Chondrocyte (in vitro differentiated cells): ENCODE measurements at places on chromosomes 6 and 20.

DNA sequence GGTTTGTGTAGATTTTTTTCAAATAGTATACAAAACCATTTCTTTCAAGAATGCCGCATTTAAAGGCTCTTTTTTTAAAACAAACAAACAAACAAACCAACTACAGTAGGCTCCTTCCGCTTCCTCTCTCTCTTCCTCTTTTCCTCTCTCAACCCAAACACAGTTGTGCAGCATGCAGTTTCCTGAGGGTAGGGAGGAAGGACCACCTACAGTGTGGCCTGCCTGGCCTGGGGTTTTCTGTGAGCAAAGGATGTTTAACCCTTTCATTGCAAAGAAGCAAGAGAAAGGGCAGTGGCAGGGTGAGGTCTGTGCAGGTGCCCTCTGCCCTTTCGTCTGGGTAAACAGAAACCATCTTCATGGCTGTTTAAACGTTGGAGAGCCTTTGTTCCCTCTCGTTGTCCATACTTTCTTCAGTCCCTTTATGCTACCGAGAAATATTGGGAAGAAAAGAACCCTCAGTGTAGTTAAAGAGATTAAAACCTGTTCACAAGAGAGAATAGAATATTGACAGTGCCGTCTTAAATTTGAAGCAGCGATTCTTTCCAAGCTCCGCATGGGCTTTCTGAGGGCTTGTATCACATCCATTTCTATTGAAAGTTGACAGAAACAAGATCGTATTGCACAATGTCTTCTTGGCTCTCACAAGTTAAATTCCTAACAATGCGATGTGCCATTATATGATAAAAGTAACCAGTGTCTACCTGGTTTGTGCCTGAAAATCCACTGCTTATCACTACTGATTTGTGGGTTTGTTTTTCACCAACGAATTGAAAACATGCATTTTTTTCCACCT, 215.5 kb upstream of the SNX9 start:
- DNase-seq: no peak

DNA sequence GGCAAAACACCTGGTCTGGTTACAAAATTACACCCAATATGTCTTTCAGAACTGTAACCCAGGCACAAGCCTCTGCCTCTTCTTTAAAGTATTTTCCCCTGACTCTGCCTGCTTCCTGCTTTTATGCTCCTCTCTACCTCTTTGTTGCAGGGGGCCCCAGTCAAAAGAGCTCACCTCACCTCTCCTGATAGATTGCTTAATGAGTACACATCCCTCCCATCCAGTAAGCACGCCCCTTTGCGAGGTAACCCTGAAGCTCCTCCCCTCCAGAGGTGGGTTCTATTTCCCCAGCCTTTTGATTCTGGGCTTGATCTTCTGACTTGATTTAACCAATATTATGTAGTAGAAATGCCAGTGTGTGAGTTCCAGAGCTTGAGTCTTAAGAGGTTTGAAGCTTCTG, 56.6 kb upstream of the EYA2 start:
- DNase-seq: no peak

GRCh38 chr6:135871296-135871695, 19.8 kb downstream of the PDE7B start:
- no peak for DNase-seq

DNA sequence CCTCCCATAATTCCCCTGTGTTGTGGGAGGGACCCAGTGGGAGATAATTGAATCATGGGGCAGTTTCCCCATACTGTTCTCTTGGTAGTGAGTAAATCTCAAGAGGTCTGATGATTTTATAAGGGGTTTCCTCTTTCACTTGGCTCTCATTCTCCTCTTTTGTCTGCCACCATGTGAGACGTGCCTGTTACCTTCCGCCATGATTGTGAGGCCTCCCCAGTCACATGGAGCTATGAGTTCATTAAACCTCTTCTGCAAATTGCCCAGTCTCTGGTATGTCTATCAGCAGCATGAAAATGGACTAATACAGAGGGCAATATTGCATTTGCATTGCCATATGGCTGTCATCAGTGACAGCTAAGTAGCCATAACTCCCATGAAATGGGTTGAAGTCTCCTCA, 63.2 kb downstream of the ZNF217 start:
- DNase-seq: no peak

DNA sequence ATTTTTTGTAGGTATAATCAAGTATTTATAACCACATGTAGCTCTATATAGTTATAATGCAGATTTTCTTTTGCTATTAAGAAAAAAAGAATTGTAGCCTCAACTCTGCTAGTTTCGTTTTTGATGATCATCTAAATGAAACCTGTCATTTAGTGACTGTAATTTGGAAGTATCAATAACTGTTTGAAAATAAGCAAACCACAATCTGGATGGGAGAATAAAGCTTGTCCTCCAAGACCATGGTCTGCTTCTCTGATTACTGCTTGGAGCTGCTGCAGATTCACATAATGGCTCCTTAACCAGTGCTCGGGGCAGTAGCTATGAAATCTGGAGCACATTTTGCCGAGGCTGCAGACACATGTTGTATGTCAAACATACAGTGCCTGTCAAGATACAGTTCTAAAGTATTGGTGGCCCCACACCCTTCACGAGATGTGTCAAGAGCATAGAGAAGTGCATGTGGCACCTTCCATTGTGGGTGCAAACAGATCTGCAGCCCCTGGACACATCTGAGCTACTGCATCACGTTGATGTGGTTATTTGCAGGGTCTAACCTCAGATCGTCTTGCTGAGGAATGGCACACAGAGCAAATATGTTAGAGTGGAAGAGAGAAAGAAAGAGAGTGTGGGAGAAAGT, 255.7 kb upstream of the SUPT3H start:
- no peak for DNase-seq

- no peak for DNase-seq
These were observed 40.4 kb downstream of the GMPR start for GRCh38 chr6:16278750-16279149.

- DNase-seq: no peak
These were observed 351.4 kb downstream of the FOXA2 start for GRCh38 chr20:22232923-22233322.

- no peak for DNase-seq
These were observed 23.5 kb downstream of the CARMIL1 start for GRCh38 chr6:25302677-25303128.

GRCh38 chr6:3259491-3259958, 778 bp downstream of the PSMG4 start:
- DNase-seq: no peak

- DNase-seq: no peak
These were observed 122.6 kb downstream of the SGK1 start for GRCh38 chr6:134195164-134195906.

DNA sequence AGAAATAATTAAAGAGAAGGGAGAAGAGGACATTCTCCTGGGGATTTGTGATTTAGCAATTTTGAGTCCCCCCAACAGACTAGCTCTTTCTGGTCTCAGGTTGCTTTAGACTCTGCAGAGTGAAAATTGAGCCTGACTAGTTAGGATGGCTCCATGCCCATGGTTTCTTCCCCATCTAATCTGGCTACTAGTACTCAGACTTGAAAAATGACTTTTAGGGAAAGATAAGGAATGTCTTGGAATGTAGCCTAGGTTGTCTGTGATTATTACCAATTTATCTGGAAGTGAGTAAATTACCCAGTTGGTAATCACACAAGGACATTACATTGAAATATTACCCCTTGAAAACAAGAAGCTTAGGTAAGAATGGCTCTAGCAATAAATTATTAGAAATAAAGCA, 4.2 kb downstream of the BEND6 start:
- no peak for DNase-seq

DNA sequence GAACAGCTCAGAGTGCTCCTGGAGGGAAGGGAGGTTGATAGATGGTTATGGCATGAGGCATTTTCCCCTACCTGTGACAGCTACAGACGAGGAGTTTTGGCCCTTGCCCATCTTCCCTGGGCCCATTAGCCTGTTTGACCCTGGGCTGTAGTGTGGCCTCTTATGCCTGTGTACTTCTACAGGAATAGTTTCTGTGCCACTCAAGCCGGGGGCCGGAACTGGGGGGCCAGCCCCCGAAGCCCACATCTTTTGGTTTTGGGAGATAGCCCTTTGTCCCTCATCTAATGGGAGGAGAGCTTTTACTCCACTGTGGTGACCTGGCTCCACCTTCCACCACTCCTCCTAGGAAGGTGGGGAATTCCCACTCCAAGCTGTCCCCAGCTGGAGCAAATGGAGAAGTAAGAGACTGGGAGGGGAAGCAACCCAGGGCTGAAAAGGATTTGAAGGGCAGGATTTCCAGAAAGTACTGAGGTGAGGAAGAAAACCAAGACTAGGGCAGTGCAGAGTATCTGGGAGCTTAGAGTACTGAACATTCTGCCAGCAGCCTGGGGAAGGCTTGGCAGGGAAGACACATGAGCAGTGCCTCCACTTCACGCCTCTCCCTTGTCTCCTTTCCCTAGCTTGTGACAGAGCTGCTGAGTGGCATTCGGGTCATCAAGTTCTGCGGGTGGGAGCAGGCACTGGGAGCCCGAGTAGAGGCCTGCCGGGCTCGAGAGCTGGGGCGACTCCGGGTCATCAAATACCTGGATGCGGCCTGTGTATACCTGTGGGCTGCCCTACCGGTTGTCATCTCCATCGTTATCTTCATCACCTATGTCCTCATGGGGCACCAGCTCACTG, 6.9 kb downstream of the ABCC10 start:
- DNase-seq: no peak

GRCh38 chr6:73898599-73898998, 202.6 kb downstream of the CD109 start:
- no peak for DNase-seq

DNA sequence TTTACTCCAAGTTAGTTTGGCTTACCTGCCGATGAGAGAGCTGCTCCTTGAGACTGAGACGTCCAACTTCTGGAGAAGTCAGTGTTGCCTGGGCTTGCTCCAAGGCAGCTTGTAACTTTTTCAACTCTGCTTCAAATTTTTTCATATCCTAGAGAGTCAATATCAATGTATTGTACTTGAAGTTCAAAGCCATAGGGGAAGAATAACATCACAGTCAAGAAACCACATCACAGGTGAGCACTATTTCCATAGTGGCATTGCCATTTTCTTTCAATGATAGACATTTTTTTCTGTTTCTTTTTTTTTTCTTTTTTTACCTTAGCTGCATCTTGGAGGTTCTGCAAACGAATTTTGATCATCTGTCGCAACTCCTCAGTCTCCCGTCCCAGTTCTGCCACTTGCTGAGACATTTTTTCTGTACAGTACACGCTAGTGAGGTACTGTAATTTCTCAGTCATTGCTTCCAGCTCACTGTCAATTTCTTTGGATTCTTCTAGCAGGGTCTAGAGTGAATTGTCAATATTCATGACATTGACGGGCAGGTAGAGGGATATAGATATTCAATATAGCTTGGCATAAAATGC, 326.7 kb downstream of the SYNE1 start:
- DNase-seq: no peak

GRCh38 chr6:111266276-111266675, 179.0 kb downstream of the SLC16A10 start:
- no peak for DNase-seq

GRCh38 chr6:139080255-139080920, 51.8 kb downstream of the ABRACL start:
- no peak for DNase-seq

GRCh38 chr6:53862662-53863462, 68.1 kb downstream of the LRRC1 start:
- no peak for DNase-seq

DNA sequence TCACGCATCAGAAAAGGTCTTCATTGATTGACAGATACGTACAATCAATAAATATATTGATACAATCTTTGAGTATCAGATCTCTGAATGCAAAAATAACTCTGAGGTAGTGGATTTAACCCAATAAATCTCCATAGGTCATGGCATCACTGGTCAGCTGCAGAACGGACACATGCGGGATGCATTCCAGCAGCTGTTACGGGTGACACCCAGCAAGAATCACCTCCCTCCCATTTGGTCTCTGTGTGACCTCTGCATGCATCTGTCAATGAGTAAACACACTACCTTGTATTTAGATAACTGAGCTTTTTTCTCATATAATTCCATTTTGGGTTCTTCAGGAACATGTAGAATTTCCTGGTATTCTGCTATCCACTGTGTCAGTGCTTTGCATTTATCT, 285.4 kb downstream of the SYNE1 start:
- DNase-seq: no peak

DNA sequence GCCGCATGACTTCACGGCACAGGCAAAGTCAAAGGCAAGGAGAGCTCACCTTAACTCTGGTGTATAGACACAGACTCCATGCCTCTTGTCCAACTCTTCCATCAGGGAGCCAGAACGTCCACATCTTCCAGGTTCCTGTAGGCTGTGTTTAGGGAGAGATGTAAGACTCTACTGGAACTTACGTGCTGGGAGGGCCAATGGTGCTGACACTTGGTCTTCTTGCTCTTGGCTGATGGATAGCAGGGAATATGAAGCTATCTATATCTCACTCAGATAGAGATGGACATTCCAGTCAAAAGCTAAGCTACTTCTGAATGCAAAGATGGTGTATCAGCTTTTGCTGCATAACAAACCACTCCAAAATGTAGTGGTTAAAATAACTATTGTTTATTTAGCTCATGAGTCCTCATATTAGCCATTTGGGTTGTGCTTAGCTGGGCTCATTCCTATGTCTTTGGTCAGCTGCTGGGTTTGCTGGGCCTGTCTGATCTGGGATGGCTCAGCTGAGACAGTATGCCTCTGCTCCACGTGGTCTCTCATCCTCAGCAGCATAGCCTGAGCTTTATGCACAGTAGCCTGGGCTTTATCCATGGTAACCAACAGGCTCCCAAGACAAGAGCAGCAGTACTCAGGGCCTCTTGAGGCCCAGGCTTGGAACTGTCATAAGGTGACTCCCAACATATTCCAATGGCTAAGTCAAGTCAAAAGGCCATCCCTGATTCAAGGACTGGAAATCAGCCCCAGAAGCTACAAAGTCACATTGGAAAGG, 111.6 kb downstream of the SNX5 start:
- DNase-seq: no peak

GRCh38 chr6:13304101-13304500, 24.2 kb downstream of the TBC1D7 start:
- no peak for DNase-seq

DNA sequence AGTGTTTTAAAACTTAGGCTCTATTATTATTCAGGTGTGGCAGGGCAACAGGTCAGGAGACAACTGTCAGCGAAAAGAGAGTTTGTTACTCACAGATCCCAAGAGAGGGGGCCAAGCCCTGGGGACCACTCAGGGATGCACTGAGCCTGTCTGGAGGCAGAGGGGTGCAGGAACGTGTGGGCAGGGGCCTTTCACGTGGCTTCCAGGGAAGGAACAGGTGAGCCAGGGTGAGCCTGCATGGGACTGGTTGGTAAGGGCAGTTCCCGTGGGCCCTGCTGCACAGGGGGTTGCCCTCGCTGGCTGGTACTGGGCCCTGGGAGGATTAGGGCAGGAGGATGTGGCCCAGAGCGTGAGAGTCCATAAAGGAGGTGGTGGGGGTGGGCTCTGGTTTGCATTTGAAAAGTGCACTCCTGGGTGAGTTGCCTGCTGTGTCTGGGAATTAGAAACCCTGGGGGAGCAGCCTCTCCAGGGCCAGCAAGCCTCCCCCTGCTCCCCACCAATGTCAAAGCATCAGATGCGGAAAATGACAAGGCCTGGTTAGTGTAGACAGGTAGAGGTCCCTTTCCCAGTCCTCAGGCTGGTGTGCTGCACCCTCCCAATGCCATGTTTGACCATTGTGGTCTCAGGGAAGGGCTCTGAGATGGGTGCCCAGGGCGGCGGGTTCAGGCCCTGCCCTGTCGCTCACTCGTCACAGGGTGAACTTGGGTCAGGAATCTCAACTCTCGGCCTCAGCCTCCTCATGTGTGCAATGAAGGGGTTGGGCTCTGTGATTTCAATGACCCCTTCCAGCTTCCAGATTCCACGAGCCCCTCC, 127.4 kb upstream of the RPS6KA2 start:
- DNase-seq: no peak

- DNase-seq: no peak
These were observed 90.1 kb upstream of the SLC22A16 start for GRCh38 chr6:110566346-110567125.
